ENCODE measurements at places on chromosomes 7 and 10.

DNA sequence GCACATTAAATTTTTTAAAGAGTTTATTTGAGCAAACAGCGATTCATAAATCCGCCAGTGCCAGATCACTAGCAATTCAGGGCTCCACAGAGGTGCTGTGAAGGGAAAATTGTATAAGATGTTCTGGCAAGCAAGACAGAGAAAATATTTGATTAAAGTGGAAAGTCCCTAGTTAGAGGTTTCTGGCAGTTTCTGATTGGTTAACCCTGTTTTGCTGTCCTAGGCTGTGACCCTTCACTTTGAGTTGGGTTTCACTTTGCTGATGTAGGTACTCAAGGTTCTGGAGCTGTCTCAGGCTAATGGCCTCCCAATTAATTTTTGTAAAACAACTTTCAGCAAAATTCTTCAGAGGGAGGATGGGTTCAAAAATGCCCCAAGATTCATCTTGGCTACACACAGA is 79.4 kb upstream of the NXPH1 start:
- no peak for DNase-seq

GRCh38 chr10:100728928-100729861 is 16.2 kb upstream of the PAX2 start:
- DNase-seq, result peak; percentile 54

- DNase-seq, result no peak
Observed at GRCh38 chr10:60309371-60309770, 80.3 kb downstream of the ANK3 start.

DNA sequence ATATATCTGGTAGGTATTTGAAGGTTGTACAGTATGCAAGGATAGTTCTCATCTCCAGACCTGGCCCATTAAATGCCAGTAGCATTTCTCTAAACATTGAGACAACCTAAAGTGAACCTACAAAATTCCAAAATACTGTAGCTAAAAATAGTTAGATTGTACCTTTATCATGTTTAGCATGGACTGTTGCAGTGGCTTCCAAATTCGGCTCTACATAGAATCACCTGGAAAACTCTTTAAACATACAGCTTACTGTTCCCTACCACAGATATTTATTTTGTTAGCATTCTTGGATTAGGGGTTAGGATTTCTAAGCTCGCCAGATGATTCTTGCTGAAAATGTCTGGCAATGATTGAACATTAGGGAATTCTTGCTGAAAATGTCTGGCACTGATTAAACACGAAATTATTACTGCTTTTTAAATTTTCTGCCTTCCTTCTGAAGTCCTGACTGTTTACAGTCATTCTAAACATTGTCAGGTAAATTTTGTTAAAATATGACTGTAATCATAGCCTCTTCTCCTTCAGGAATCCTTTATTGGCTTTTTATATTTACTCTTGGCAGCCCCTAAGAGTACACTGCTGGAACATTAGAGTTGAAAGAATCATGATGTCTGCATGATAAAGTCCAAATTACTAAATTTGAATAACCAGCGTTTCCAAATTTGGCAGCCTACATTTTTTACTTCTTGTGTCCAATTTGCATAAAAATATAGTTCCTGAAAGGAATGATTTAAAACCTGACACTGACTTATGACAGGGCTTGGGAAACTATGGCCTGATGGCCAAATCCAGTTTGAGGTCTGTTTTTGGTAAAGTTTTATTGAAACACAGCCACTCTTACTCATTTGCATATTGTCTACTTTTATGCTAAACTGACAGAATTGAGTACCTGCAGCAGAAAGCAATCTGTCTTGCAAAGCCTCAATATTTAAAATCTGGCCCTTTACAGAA is 40.3 kb downstream of the SHOC2 start:
- no peak for DNase-seq

- no peak for DNase-seq
Observed at GRCh38 chr10:59079386-59080226, 96.8 kb upstream of the PHYHIPL start.

Measured in hematopoietic multipotent progenitor cell treated with erythropoietin and hydrocortisone succinate and interleukin-3 and kit ligand, for 6 days (in vitro differentiated cells).